Activated naive CD8-positive, alpha-beta T cell treated with anti-CD3 and anti-CD28 coated beads for 36 hours (primary cell): ENCODE measurements at places on chromosomes 7 and 10. TPM values are rescaled to one million over a fixed set of nuclear protein-coding genes. Genes with fewer than 3 reads are reported as not detected.

Gene CPA5
- total RNA-seq: 3.6 TPM

Gene ADCY1
- total RNA-seq: not detected

Gene CDH23
- 1.4 TPM for total RNA-seq

Gene CYP2W1
- total RNA-seq: not detected

Gene TSPAN15
- 0.66 TPM for total RNA-seq

Gene DBNL
- 131 TPM for total RNA-seq

Gene FBXL13
- 0.82 TPM for total RNA-seq

Gene GPR37
- not detected for total RNA-seq

Gene CYP3A4
- total RNA-seq: not detected

Gene PKD2L1
- total RNA-seq: not detected

Gene KCP
- total RNA-seq: 0.14 TPM
